ENCODE measurements at places on chromosomes 6 and 20.

- DNase-seq = no peak
These were observed 4.9 kb downstream of the ADGRG6 start for GRCh38 chr6:142306736-142307135.

- DNase-seq = no peak
These were observed 892.5 kb upstream of the EYS start for GRCh38 chr6:66599541-66599940.

DNA sequence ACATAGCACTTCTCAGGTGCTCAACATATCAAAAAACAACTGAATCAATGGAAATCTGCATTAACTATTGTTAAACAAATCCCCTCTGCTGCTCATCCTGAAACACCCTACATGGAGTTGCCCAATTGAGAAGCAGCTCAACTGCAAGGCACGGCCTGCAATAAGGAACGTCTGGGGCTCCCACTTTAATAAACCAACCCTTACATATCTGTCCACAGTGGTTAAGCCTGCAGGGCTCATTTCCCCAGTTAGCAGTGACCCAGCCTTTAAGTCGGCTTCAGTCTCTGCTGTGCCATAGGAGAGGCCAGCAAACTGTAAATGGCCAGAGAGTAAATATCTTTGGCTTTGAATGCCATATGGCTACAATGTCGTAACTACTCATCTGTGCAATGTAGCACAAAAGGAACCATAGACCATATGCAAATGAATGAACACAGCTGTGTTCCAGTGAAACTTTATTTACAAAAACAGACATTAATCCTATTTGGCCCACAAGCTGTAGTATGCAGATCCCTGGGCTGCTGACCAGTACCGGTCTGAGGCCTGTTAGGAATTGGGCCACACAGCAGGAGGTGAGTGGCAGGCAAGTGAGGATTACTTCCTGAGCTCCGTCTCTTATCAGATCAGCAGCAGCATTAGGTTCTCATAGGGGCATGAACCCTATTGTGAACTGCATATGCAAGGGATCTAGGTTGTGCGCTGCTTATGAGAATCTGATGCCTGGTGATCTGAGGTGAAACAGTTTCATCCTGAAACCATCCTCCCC lies 522.7 kb upstream of the CDH4 start:
- DNase-seq = no peak

GRCh38 chr6:156719395-156719719 lies 57.8 kb upstream of the ARID1B start:
- no peak for DNase-seq

- no peak for DNase-seq
These were observed 129.6 kb downstream of the CD24 start for GRCh38 chr6:106844930-106845329.

DNA sequence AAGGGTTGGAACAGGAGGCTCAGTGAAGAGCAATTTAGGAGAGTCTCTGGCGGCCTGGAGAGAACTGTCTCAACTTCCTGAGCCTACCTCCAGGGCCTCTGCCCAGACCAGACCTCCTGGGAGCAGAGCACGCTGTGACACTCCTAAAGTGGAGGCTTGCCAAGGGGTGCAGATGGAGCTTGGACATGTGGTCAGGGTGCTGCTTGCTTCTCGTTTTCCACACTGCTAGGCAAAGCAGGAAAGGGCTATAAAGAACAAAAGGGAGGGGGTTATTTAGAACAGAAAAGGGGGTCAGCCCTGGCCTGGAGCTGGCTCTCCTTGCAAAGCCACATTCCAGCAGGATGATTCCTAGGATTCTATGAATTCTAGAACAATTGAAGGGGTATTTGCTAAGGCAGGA lies 145.7 kb upstream of the GGTLC1 start:
- no peak for DNase-seq

- DNase-seq = no peak
These were observed 44.1 kb upstream of the ATXN1 start for GRCh38 chr6:16805243-16805950.

DNA sequence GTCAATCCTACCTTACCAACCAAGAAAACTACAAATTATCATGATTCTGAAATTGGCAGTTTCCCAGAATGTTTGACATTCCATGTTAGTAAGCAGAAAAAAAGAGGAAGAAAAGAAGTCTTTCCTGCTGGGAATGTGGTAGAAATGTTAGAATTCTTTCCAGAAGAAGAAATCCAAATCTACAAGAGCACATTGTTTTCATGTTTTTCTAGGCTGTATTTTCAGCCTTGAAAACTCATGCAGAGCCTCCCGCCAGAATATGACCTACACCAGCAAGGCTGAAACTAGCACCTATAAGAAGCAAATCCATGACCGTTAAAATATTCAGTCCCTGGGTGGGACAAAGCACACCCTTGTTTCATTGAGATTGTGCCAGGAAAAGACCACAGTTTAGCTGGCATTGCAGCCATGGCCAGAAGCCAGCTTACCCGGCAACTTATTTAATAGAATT lies 259.4 kb downstream of the GJA1 start:
- DNase-seq = no peak

- DNase-seq = no peak
These were observed 575 bp upstream of the CNR1 start for GRCh38 chr6:88166493-88167351.

DNA sequence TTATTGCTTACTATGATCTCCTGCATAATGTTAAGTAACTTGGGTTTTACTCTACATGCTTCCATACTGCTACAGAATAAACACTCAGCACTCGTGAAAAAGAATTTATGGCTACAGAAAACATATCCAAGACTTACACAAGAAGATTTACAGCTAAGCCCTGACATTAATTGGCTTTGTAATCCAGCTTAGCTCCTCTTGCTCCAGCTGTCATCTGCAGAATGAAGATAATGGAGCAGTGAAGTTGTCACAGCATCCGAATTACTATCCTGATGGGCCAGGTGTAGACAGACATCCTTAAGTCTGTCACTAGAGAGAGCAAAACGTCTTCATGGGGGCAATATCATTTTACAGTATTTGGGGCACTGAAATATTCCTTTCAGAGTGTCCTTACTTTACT lies 155.3 kb downstream of the PRKN start:
- no peak for DNase-seq

GRCh38 chr20:17584689-17585088 lies 14.8 kb downstream of the DSTN start:
- DNase-seq = no peak

GRCh38 chr6:10315658-10316372 lies 99.1 kb downstream of the TFAP2A start:
- no peak for DNase-seq

DNA sequence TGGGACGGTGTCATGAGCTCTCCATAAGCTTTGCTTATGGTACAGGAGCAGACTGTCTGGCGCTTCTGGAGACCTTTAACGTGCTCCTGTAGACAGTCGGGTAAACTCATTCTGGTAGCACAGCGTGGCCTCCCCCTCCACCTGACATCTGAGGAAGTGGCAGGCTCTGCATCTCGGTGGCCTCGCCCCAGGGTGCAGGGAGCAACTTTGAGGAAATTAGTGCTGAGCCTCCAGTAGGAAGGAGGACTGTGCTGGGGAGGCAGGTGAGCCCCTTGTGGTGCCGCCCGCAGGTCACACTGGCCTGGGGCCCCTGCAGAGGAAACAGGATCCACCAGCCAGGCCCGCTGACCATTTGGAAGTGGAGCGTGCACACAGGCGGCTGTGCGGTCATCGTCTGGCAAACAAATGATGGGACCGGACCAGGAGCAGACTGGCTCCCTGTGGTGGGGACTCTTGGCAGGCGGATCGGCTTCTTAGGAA lies 57.9 kb downstream of the SYNJ2 start:
- no peak for DNase-seq

DNA sequence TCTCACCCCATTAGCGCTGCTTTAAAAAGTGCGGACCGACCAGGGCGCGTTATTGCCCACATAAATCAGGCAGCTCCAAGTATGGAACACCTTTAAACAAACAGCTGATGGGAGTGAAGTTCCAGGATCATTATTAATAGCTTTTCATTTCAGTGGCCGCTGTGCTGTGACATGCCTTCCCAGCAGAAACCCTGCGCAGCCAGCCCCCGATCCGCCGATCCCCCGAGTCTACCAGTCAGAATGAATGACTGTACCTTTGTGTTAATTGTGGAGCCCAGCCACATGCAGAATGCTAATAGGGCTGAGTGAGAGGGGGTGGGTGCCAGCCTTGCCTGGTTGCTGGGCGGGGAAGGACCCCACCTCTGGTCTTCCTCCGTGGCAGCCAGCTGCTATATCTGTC lies 21.9 kb downstream of the CDH22 start:
- DNase-seq = no peak

DNA sequence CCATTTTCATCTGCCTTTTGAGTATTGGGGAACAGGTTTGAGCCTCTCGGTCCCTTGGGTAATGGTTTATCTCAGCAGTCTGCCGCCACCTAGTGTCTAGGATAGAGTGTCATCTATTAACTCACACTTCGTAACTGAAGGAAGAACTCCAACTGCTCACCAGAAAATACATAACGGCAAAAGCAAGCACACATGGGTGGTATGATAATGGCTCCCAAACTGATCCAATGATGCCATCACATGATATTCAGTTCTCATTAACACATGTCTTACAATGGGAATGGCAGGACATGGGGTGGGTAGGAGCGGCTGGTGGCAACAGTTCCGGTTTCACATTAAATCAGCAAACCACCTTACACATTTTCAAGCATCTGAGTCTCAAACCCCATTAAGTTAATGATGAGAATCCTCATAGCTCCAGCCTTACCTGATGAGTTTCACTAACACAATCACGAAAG lies 110.7 kb upstream of the PHACTR1 start:
- DNase-seq = no peak

DNA sequence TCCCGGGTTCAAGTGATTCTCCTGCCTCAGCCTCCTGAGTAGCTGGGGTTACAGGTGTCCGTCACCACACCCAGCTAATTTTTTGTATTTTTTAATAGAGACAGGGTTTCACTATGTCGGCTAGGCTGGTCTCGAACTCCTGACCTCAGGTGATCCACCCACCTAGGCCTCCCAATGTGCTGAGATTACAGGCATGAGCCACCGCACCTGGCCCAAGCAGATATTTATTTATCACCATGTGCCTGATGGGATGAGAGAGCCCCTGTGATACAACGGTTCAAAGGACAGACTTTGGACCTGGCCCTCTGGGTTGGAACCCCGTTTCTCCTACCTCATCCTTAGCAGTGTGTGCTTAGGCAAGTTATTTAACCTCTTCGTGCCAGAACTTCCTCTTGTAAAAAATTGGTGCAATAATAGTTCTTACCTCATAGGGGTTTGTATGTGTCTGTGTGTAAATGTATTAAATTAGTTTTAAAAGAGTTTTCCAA lies 19.2 kb upstream of the STK38 start:
- DNase-seq = no peak

DNA sequence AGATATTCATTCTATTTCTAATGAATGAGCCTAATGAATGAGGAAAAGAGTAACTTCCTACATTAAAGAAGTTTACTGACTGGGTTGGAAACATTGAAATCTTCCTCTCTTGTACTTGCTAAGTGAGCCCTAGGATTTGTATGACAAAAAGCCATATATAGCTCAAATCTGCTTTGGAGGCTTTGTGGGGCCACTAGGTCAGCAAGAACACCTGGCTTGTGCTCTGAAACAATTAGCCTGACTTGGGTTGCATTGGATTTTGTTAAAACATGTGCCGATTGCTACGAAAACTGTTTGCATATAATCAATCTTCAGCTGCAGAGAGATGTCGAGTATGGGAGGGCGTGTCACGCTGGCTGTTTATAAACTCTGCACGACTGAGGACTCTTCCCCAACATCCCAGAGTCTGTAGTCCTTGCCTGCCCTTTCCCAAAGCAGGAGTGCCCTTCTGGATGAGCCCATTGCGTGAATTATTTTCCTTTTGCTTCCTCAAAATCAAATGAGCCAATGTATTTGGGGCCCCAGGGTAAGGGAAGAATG lies 684.8 kb downstream of the DHX35 start:
- no peak for DNase-seq

DNA sequence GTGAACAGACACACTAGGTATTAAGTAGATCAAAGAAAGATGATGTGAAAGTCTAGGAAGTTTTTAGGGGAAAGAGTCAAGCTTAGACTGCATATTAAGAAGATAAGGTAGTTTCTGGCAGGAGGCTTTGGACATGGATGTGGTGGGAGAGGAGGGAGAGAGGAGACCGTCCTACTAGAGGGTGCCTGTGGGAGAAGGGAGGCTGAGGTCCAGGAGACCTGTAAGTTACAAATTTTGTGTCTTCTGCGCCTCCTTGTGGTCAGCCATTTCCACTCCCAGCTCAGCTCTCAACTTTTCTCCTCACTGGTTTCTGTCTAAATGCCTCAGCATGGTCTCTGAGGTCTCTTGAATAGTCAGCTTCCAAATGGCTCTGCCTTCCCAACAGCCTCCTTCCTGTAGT lies 193.5 kb downstream of the UNC5CL start:
- DNase-seq = no peak

DNA sequence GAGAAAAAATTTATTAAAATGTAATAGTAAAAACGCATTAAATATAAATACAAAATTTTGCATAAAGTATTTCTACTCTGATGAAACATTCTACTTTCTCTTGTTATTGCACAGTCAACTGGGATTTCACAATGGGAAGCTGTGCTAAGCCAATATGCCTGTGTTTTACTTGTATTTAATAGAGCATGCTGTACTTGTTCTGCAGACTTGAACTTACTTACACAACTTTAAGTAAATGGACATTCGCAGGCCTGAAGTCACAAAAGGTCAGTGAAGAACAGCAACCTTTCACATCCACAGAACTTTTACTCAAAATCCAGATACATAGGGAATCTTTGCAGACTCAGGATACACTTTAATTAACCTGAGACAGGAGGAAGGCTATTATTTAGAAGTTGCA lies 409.5 kb downstream of the BTBD3 start:
- no peak for DNase-seq

- no peak for DNase-seq
These were observed 39.5 kb downstream of the FBXO5 start for GRCh38 chr6:152943260-152943897.

DNA sequence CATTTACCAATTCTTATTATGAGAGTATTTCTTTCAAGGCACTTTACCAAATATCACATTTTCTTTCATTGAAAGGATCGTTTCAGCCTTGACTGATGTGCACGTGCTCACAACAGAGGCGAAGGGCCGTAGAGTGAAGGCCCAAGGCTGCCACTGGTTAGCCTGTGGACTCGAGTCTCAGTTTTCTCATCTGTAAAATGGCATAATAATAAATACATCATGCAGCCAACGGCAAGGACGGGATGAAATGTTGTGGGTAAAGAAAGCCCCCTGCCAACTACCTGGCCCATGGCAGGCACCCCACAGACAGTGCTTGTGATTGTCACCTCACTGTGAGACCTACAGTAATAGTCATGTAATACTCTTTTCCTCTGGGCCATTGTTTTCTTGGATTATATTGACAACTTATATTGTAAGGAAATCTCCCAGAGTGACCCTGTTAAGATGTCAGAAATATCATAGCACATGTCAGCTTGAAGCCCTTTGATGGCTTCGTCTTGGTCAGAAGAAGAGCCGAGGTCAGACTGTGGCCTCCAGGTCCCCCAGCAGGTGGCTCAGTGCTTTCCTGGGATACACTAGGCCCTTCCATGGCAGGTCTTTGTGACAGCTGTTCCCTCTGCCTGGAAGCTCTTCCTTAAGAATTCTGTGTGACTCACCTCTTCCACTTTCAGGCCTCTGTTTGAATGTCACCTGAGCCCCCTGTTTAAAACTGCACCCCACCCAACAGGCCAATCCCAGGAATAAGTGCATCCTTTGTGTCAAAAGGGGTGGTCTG lies 36.3 kb downstream of the FAM50B start:
- DNase-seq = no peak

Measured in GOT3 (cell line).